Ecto neural progenitor cell (in vitro differentiated cells): ENCODE measurements at places on chromosomes 3 and 15.

- no peak for DNase-seq
These were observed 129.8 kb downstream of the MEIS2 start for GRCh38 chr15:36970522-36970921.

GRCh38 chr3:132661101-132661500, 972 bp downstream of the UBA5 start:
- DNase-seq, result no peak

DNA sequence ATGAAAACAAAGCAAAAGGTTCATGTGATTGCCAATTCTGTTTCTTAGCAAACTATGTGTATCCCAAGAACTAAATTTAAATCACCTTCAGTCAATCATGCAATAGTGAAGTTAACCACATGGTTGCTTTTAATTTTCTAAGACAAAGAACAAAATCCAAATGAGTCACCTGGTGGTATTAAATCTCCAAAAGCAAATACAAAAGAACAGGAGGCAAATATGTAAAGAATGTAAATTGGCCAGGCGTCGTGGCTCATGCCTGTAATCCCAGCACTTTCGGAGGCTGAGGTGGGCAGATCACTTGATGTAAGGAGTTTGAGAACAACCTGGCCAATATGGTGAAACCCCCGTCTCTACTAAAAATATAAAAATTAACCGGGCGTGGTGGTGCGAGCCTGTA, 54.2 kb upstream of the PIK3R4 start:
- no peak for DNase-seq

DNA sequence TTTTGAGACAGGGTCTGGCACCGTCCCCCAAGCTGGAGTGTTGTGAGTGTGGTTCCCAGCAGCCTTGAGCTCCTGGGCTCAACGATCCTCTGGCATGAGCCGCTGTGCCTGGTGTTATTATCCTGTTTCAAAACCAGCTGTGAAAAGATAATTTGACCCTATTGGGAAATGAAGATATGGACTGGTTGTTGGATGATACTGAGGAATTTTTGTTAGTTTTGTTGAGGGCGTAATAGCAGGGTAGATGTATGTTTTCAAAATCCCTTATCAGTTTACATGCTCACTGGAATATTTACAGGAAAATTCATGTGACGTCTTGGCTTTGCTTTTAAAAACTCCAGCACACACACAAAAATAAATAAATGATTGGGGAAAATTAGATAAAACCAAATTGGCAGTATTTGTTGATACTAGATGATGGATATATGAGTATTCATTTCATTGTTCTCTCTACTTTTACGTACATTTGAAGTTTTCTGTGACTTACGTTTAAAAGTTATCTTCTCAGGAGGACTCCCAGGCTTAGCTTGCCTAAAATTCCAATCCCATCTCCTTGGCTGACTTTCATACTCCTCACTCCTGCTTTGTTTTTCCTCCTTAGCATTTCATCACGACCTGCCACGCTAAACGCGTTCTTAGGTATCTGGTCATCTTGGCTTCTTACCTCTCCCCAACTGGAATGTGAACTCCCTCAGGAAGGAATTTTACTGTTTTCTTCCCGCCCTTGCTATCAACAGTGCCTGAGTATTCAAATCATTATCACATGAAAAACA, 56.8 kb upstream of the TFRC start:
- DNase-seq, result no peak

- no peak for DNase-seq
These were observed 220.4 kb upstream of the MDFIC2 start for GRCh38 chr3:70532806-70533205.

DNA sequence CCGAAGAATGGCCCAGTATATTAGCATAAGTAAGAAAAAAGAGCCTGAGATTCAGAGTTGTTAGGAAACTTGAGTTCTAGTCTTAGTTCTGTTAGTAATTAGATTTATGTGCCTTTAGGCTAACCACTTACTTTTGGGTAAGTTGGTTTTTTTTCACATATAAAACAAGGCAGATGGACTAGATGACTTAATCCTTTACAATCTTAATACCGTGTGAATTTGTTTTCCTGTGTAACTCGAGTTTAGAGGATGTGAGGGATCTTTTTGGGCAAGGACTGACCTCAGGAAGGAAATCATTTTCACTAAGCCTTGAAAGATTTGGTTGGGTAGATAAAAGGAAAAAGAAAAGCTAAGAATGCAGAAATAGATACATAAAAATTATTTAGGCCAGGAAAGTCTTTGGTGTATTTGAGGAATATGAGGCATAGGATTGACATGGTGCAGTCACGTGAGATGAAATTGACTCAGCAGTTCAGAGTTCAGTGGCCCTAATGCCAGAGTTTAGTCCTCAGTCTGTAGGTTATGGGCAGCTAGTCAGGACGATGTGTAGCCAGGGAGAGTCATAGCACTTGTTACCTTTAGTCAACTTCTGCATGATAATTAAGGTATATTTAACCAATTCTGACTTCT, 34.6 kb downstream of the PAK2 start:
- DNase-seq, result no peak

DNA sequence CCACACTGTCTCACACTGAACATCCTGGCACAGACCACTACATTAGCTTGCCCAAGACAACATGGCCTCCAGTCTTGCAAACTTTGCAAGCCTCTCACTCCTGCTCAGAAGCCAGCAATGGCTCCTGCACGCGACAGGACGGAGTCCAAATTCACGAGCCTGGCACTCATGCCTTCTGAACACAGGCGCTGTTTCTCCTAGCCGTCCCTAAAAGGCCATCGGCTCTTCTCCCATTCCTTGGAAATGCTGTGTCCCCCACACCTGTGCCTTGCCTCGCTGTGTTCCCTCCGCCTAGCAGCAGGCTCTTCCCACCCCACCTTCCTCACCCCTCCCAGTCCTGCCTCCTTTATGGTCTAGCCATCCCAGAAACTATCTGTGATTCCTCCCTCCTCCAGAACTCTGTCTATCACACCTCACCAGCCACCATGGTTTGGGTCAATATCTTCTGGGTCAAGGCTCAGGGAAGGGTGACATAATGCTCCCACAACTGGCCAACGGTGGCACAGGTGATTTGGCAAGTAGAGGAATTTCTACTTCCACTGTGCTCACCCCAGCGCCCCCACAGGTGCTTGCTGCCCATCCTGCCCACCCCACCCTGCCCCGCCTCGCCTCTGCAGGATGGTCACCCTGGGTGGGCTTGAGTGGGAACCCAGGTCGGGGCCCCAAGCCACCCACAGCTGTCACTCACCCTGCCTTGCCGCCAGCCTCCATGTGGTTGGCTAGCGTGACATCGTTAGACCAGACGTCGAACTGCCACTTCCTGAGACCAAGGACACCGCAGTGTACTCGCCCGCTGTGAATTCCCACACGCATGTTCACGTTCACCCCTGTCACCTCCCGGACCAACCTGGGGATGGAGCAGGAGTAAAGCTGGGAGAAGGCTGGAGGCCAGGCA, 120.7 kb downstream of the ADCY5 start:
- DNase-seq, result no peak

DNA sequence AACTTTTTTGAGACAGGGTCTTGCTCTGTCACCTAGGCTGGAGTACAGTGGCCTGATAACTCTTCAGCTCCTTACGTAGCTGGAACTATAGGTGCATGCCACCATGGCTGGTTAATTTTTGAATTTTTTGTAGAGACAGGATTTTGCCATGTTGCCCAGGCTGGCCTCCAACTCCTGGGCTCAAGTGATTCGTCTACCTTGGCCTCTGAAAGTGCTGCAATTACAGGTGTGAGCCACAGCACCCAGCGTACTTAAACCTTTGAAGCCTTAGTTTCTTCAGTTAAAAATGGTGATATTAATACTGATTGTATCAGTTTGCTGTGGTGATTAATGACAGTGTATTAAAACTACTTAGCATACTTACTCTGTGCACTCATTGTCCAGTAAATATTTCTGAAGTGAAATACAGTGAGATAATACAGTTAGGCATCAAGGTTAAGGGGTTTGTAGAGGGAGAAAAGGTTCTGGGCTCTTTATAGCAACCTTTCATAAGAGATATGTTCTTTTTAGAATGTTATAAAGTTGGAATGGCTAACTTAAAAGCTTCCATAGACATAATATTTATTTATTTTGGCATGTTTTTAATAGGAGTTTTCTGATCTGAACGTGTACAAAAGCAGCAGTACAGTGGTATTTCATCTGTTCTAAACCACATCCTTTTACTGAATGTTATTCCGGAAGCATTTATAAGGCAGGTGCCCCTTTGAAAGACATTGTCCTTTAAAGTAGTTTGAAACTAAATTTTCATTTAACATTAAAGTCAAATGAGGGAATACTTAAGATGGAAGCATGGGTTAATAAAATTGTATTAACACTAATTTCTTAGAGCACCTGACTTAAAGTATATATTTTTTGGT, 23.6 kb downstream of the NCK1 start:
- no peak for DNase-seq

DNA sequence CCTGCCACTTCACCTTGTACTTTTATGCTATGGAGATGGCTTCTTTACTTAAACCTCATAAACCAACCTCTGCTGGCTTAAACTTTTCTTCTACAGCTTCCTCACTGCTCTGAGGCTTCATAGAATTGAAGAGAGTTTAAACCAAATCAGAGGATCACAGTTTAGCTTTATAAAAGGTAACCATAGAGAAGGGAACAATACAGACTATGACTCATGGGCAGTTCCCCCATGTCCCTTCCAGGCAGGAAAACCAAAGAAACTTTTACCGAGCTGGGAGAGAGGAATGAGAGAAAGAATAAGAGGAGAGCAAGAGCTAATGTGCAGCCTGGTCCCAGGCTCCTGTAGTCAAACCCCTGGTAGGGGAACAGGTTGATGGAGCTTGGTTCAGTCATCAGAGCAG, 53.9 kb upstream of the NEDD4 start:
- no peak for DNase-seq

- no peak for DNase-seq
These were observed 148.1 kb downstream of the GHSR start for GRCh38 chr3:172300187-172300586.

DNA sequence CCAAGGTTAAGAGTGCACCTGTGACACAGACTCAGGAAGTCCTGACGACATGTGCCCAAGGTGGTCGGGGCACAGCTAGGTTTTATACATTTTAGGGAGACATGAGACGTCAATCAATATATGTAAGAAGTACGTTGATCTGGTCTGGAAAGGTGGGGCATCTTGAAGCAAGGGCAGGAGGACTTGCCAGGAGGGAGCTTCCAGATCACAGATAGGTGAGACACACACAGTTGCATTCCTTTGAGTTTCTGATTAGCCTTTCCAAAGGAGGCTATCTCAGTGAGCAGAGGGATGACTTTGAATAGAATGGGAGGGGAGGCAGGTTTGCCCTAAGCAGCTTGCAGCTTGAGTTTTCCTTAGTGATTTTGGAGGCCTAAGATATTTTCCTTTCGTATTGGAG, 257.4 kb downstream of the CGGBP1 start:
- no peak for DNase-seq
